D341Med (cell line): ENCODE measurements at places on chromosomes 1 and 21.

GRCh38 chr1:23836037-23836436 lies 10.8 kb upstream of the HMGCL start:
- no peak for DNase-seq

GRCh38 chr1:37995751-37996345 lies 6.0 kb upstream of the SF3A3 start:
- DNase-seq: no peak

DNA sequence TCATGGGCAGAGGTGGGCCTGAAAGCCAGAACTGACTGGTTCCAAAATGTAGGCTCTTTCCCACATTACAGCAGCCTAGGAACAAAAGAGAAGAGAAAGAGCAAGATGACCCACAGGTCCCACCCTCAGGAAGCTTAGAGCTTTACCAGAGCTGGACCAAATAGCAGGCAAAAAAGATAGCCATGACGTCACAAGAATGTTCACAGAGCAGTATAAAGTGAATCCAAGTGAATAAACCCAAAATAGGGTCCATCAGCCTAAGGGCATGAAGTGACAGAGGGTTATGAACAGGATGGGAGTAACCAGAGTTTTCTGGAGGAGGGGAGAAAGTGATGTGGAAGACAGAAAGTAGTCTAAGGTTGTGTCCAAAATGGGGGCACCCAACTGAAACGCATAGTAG lies 221.2 kb downstream of the KCNH1 start:
- no peak for DNase-seq

DNA sequence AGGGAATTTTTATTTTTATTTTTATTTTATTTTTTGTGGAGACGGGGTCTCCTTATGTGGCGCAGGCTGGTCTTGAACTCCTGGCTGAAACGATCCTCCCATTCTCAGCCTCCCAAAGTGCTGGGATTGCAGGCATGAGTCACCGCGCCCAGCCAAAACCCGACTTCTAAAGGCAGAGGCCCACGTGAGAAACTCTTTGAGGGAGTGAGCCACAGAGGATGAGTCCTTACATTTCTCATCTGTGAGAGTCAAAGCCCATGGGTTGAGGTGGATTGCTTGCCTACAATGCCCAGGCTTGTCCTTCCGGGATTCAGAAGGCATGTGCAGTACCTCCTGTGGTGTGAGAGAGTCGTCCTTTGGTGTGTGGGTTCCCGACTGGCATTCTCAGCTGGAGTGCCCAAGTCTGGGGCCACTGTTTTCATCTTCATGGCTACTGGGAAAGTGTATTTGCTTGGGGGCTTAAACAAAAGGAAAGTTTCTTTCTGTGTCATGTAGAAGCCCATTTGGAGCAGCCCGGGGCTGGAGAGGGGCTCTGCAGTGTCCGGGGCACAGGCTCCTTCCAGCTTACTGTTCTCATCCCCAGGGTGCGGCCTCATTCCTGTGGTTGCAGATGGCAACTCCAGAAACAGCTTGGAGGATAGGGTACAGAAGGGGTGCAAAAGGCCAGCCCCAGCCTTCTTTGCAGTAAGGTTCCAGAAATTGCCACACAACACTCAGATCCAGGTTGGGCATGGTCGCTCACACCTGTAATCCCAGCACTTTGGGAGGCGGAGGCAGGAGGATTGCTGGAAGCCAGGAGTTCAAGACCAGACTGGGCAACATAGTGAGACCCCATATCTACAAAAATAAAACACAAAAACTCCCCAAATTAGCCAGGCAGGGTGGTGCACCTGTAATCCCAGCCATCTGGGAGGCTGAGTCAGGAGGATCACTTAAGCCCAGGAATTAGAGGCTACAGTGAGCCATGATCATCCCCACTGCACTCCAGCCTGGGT lies 29.4 kb upstream of the CSF3R start:
- DNase-seq: no peak

- DNase-seq: no peak
These were observed 2.4 kb downstream of the SSX2IP start for GRCh38 chr1:84687714-84688462.

GRCh38 chr1:9558946-9559545 lies 19.8 kb downstream of the SLC25A33 start:
- no peak for DNase-seq

DNA sequence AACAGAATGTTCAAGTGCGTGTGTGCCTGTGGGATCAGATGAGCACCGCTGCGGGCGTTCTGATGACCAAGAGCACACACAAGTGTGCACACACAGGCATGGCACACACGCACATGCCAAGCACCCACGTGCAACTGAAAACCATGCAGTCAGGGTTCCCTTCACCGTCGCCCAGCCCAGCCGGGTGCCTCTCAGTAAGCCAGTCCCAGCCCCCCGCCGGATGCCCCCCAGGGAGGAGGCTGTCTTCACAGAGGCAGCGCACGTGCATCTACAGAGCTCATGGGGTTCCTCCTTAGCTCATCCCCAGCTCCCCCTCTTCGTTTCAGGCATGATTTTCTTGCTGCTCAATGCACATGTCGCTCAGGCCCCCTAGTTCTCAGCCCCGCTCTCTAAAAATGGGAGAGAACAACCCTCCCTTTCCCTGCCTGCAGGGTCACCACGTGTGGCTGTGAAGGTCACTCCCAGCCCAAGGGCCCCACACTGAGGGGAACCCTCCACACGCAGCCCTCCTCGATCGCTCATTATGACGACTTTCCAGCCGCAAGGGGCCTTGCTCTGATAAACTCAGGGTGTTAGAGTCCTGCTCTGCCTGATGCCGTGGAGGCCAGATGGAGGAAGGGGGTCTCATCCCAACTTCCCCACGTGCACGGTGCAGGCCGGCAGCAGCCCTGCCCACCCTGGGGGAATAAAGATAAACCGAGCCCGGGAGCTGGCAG lies 30.4 kb upstream of the ARHGEF16 start:
- no peak for DNase-seq

DNA sequence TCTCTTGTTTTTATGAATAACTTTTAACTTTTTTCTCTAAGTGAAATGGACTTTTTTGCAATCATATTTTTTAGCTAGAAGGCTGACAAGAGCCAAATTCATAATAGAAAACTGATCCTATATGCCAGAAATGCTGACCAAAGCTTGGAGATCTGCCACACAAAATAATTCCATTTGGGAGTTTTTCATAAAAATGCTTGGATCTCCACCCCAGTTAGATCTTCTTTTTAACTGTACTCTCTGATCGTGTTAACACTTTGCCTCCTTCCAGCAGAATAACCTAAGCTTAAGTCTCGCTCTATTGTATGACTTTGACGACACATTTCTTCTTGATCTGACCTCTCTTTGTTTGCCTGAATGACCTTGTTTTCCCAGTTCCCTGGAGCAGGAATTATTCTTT lies 16.8 kb downstream of the FLG2 start:
- DNase-seq: no peak

DNA sequence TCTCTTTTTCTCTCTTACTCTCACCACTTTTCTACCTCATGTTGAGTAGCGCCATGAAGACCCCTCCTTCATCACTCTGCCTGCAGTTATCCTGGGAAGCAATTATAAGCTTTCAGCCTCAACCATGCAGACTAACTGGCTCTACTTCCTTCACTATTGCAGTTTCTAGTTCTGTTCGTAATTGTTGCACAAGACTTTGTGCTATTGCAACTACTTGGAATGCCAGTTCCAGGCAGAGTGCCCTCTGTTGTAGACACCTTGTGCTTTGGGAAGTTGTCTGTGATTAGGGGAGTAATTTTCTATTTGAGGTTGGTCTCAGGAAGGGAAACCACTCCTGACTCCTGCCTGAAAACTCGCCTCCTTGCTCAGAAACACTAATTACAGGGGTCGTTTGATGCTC lies 19.4 kb downstream of the PGM1 start:
- DNase-seq: no peak

DNA sequence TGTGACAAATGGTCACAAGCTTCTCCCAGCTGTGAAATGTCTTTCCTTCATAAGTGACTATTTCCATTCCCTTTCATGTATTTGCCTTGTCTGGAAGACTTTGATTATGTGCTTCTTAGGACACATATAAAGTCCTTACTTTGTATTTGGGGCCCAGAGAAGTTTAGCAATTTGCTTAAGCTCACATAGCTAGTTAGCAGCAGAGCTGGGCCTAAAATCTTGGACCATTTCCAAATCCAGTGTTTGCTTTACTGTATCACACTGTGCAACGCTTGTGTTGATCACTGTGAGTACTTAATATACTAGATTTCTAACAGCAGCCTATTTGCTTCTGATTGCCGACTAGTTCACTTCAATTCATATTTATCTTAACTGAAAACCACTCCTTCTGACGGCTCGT lies 2.2 kb upstream of the KCNA3 start:
- DNase-seq: no peak

- no peak for DNase-seq
These were observed 55.3 kb upstream of the BOLA1 start for GRCh38 chr1:149844101-149844500.

- DNase-seq: no peak
These were observed 71.2 kb upstream of the RUNX3 start for GRCh38 chr1:25001125-25001915.
